T-helper 2 cell treated with Interferon-gamma antibody and Interleukin-4, amounts not matched to agents 5 μg/mL and 100 μg/mL, for 36 hours (primary cell): ENCODE measurements at places on chromosomes 7 and 10.

GRCh38 chr10:115214829-115215228 lies 121.7 kb downstream of the ATRNL1 start:
- no peak overlapping the region for H3K4me3 ChIP-seq
- no peaks in the 10 kb centered on the region for H3K4me1 ChIP-seq
- no peak overlapping the region for H3K27ac ChIP-seq
- no peaks in the 10 kb centered on the region for H3K36me3 ChIP-seq

- H3K27ac ChIP-seq, result no peak overlapping the region
- no peak overlapping the region for H3K4me3 ChIP-seq
- DNase-seq, result no peak
These were observed 23.6 kb downstream of the SORBS1 start for GRCh38 chr10:95537542-95537927.

- H3K36me3 ChIP-seq, result no peaks in the 10 kb centered on the region
- peaks cover 37% of the 10 kb centered on the region for H3K27me3 ChIP-seq
- DNase-seq, result no peak
- H3K4me1 ChIP-seq, result peaks cover 6% of the 10 kb centered on the region
These were observed 64.9 kb downstream of the SYPL1 start for GRCh38 chr7:106047184-106047583.

DNA sequence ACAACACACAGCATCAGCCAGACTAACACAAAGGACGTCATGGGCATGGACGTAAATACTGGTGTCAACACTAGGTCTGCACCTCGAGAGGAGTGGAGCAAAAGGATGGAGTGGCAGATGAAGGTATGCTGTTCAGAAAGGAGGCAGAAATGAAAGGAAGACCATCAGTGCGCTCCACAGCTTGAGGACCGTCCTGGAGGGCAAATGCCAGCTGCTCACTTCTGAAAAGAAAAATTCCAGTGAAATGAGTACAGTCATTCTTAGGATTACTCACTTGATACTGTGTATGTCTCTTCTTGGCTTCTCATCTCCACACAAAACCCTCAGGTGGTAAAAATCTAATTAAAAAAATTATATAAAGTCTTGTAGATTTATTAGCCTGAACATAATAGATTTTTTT lies 44.8 kb downstream of the EGFR start:
- H3K27me3 ChIP-seq, result peaks cover 4% of the 10 kb centered on the region
- DNase-seq, result no peak
- H3K27ac ChIP-seq, result no peak overlapping the region
- H3K4me3 ChIP-seq, result no peak overlapping the region

DNA sequence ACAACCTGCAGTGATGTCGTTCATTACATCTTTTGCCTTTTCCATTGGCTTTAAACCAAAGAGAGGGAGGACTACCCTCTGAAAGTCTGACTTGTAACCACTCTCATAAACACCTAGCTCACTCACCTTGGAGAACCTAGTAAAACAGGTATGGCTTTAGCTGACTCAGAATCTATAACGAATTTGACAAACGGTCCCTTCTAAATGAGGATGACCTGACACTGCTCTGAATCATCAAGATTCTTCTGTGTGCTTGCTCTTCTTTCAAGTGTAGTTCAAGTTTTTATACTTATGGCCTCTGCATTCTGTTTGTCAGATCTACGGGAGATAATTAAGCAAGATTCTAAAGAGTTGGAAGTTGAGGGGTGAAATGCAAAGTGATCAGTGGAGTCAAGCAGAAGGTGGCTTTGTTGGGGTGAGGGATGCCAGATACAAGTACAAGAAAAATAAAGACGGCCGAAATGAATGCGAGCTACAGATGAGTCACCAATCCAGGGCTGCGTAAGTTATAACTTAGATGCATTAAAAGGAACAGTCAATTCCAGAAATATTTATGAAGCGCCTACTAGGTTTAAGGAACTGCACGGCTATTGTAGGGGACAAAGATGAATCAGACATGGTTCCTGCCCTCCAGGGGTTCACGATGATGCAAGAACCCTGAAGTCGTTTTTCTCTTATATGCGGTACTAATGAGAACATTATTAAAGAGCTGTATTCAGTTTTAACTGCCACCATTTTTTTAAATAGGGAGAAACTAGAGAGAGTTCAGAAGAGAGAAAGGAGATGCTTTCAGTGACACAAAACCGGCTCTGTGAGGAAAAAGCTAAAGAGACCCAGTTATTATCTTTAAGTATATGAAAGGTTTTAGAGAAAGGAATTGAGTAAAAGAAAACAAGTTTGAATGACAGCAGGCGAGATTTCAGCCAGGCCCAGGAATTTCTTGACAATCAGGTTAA lies 6.5 kb downstream of the HIPK2 start:
- peaks cover 13% of the 10 kb centered on the region for H3K36me3 ChIP-seq
- H3K4me1 ChIP-seq, result peaks cover 82% of the 10 kb centered on the region
- DNase-seq, result no peak
- H3K27me3 ChIP-seq, result peaks cover 2% of the 10 kb centered on the region
- H3K27ac ChIP-seq, result no peak overlapping the region

DNA sequence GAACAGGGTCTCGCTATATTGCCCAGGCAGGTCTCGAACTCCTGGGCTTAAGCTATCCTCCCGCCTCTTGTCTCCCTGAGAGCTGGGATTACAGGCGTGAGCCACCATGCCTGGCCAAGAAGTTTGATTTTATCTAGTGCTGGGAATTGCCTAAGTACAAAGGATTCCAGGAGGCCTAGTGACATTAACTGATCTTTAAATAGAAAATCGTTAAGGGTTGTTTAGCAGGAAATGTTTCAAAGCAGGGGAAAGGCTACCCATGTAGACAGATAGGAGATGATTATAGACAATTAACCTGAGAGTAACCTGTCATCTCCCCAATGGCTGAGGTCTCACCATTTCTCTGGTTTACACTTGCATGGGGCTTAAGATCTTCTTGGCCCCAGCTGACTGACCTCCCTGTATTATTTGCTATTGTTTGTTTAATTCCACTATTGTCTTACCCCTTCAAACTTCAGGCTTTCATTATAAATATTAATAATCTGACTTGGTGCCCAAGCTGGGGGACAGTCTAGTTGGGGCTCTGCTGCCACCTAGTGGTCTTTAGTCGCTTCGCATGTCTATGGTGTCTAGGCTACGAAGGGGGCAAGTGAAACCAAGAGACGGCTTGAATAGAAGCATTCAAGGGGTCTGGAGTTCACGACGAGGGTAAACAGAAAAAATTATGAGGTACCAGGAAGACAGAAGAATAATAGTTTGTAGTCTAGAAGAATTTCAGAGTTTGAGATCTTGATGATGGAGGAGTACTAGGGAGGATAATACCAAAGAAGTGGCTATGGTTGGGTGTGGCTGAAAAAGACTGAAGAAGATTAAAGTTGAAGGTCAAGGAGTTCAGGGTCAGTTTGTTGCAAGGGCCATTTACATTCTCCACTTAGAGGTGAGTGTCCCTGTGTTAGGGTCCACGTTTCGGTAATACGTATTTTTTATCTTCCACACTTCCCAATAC lies 40.4 kb upstream of the BPGM start:
- H3K4me3 ChIP-seq, result peak overlapping the region; percentile 71
- H3K36me3 ChIP-seq, result no peaks in the 10 kb centered on the region
- H3K4me1 ChIP-seq, result peaks cover 4% of the 10 kb centered on the region
- no peak overlapping the region for H3K27ac ChIP-seq
- DNase-seq, result peak; percentile 33

DNA sequence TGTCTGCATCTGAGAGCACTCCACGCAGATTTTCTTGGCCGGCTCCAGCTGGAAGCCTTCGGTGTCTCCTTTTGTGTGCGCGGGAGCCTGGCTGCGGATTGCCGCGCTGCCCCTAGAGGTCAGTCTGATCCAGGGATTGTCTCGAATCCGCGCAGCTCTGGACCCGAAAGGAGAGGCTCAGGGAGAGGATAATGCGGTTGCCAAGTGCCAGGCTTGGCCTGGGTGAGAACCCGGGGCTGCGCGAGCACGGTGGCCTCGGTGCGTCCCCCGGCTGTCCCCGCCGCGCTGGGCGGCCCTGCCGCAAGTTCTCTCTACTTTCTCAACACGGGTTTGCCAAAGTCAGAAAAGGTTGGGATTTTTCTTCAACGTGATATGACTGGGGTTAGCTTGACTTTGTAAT lies 140.9 kb downstream of the ADCYAP1R1 start:
- peaks cover 10% of the 10 kb centered on the region for H3K27me3 ChIP-seq
- no peaks in the 10 kb centered on the region for H3K36me3 ChIP-seq
- no peak for DNase-seq
- no peaks in the 10 kb centered on the region for H3K4me1 ChIP-seq
- no peak overlapping the region for H3K4me3 ChIP-seq

DNA sequence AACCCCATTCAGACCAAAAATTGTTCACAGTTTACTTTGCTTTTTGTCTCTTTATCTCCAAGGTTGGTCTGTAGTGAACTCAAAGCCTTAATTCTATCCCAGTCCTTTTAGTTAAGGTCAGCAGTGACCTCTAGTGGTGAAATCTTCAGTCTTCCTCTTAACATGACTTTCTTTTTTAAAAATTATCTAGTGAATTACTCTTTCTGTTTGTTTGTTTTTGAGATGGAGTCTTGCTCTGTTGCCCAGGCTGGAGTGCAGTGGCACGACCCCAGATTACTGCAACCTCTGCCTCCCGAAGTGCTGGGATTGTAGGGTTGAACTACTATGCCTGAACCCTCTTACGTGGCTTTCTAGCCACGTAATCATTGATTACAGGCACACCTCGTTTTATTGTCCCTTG lies 25.0 kb downstream of the ZNF487 start:
- DNase-seq, result no peak
- no peaks in the 10 kb centered on the region for H3K27me3 ChIP-seq
- no peaks in the 10 kb centered on the region for H3K36me3 ChIP-seq
- H3K4me1 ChIP-seq, result peaks cover 12% of the 10 kb centered on the region
- no peak overlapping the region for H3K4me3 ChIP-seq
- no peak overlapping the region for H3K27ac ChIP-seq

DNA sequence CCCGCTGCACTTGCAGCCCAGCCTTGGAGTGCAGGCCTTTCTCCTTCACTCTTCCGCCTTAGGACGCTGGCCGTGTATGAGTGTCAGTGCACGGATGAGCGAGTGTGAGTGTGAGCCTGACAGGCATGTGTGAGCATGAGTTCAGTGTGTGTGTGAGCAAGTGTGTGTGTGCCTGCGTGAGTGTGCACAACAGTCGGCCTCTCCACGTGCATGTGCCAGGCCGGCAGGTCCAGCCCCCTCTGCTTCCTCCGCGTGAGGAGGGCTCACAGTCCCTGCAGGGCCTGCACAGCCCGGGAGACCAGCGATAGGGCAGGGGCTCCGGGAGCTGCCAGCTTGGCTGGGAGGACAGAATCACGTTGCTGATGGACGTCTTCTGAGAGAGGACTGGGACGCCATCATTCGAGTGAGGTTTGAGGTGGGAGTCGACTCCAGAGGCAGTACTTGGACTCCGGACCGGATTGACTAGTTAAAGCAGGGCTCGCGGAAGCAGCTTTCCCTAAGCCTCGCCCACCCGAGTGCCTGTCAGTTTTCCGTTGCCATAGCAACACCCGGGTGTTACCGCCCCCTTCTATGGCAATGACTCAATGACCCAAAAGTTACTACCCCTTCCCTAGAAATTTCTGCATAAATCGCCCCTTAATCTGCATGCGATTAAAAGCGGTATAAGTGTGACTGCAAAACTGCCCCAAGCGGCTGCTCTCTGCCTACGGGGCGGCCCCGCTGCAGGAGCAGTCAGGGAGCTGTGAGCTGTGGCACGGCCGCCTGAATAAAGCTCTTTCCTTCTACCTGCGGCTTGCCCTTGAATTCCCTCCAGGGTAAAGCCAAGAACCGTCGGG lies 19.6 kb upstream of the CFAP46 start:
- H3K27ac ChIP-seq, result no peak overlapping the region
- peak; percentile 76 for DNase-seq
- no peaks in the 10 kb centered on the region for H3K36me3 ChIP-seq
- peaks cover 11% of the 10 kb centered on the region for H3K4me1 ChIP-seq

DNA sequence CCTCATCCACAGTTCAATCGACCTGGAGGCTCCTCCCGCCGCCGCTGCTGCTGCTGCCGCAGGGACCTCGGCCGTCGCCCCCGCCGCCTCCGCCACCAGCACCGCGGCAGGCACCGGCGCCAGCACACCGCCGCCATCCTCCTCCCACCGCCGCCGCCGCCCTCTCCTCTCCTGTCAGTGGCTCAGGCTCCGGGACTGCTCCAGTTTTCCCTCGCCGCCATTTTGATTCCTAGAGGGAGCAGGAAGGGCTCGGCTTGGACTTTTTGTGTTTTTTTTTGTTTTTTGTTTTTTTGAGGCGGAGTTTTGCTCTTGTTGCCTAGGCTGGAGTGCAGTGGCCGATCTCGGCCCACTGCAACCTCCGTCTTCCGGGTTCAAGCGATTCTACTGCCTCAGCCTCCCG lies 3.0 kb upstream of the MCM10 start:
- H3K4me1 ChIP-seq, result peaks cover 20% of the 10 kb centered on the region
- H3K36me3 ChIP-seq, result peaks cover 13% of the 10 kb centered on the region
- peak overlapping the region; percentile 80 for H3K4me3 ChIP-seq
- peak; percentile 22 for DNase-seq

- H3K27ac ChIP-seq, result no peak overlapping the region
- H3K4me1 ChIP-seq, result no peaks in the 10 kb centered on the region
- H3K36me3 ChIP-seq, result no peaks in the 10 kb centered on the region
- no peaks in the 10 kb centered on the region for H3K27me3 ChIP-seq
- no peak overlapping the region for H3K4me3 ChIP-seq
These were observed 146.5 kb downstream of the CSTF2T start for GRCh38 chr10:51552879-51553278.

- no peak overlapping the region for H3K27ac ChIP-seq
- no peak for DNase-seq
- peaks cover 63% of the 10 kb centered on the region for H3K27me3 ChIP-seq
- H3K4me1 ChIP-seq, result peaks cover 3% of the 10 kb centered on the region
These were observed 2.2 kb upstream of the SUN3 start for GRCh38 chr7:48031111-48031510.

GRCh38 chr10:115638246-115638645 lies 545.1 kb downstream of the ATRNL1 start:
- no peak overlapping the region for H3K4me3 ChIP-seq
- no peak for DNase-seq
- H3K27ac ChIP-seq, result no peak overlapping the region
- H3K27me3 ChIP-seq, result no peaks in the 10 kb centered on the region
- H3K36me3 ChIP-seq, result no peaks in the 10 kb centered on the region
- H3K4me1 ChIP-seq, result no peaks in the 10 kb centered on the region

DNA sequence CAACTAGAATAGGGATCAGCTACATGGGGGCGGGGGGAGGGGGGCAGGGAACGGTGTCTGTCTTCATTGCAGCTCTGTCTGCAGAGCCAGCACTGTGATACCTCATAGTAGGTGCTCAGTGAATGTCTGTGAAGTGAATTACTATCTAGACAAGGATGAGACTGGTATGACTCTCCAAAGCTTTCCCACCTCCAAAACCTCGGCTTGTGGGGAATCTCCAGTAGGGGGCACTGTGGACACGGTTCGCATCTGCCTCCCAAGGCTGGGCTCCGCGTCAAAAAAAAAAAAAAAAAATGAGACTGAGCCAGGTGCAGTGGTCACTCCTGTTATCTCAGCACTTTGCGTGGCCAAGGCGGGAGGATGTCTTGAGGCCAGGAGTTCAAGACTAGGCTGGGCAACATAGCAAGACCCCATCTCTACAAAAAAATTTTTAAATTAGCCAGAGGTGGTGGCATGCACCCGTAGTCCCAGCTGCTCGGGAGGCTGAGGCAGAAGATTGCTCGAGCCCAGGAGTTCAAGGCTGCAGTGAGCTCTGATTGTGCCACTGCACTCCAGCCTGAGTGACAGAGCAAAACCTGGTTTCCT lies 9.6 kb downstream of the TRIM56 start:
- peaks cover 20% of the 10 kb centered on the region for H3K36me3 ChIP-seq
- peaks cover 2% of the 10 kb centered on the region for H3K4me1 ChIP-seq
- no peak for DNase-seq
- H3K27me3 ChIP-seq, result peaks cover under 1% of the 10 kb centered on the region
- H3K4me3 ChIP-seq, result no peak overlapping the region
- no peak overlapping the region for H3K27ac ChIP-seq
